ENCODE measurements at places on chromosomes 1 and 21.

DNA sequence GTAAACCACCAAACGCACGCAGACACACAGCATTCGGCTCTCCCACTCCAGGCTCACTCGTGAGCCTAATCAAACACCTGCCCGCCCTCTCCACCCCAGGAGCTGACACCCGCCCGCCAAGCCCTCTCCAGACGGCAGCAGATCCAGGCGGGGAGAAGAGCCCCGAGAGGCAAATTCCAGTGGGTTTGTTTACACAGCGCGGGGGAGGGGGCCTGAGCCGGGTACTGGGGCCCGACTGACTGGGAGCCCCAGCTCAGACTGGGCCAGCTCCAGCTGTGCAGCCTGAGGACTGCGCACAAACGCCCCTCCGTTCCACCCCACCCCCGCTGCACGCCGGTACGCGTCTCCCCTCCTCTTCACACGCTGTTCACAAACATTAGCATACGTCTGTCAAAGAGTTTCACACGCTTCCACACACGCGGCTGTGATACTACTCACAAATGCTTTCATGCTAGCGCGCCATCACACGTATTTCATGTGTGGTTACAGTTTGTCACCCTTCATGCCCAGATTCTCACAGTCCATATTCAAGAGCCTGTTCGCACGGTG lies 1.0 kb upstream of the EFNA1 start:
- peak; percentile 28 for DNase-seq

- peak; percentile 29 for DNase-seq
Observed at GRCh38 chr1:206467915-206468314, 2.4 kb upstream of the IKBKE start.

- no peak for DNase-seq
Observed at GRCh38 chr1:18299441-18300338, 181.0 kb upstream of the KLHDC7A start.

- DNase-seq, result peak; percentile 36
Observed at GRCh38 chr1:204341380-204341779, 18.3 kb downstream of the PLEKHA6 start.

DNA sequence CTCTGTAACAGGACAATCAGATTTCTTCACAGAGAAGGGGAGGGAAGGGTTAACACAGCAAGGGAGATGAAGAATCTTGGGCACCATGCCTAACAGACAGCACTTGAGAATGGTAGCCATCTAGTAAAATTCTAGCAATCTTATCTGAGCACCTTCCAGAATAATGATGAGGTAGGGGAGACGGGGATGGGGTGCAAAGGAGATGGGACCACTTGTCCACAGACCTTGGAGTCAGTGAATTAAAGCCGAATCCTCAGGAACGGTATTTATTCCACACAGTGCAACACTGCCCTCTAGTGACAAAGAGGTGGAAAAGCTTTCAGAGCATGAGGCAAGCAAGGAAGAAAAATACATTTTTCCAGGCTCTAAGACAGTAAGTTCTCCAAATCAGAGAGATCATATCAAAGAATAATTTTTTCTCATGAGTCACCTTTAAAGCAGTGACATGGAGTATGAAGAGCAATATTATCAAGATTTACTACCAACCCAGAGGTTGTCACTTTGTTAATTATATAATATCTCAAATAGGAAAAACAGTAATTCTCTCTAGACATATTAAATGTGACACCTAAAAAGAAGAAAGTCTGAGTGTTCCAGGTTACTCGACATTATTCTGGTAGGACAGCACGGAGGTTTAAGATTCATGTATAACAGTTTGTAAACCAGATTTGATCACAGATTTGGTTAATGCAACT lies 43.3 kb upstream of the LPAR3 start:
- peak; percentile 79 for DNase-seq

DNA sequence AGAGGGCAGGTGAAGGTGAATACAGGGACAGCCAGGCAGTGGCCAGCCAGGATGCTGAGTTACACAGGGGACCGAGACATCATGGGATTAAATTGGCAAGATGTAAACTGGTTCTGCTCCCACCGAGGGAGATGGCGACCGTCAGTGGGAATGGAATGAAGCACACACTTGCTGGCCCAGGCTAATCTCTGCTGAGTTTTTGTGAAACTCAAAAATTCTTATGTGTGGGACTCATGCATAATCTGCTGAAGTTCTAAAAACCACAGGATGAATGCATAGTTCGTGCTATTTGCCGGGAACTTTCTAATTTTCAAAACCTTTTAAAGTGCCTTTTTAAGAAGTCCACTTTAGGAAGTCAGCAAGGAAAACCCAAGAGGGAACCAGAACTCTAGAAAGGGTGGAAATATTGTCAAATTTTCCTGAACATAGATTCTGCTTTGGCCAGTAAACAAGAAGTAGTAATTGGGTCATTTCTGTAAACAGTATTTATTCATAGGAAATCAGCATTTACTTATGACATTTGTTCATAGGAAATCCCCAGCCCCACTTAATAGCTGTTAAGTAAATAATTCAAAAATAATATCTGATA lies 85.4 kb upstream of the ROR1 start:
- DNase-seq, result peak; percentile 49

GRCh38 chr1:103341377-103341880 lies 184.1 kb upstream of the RNPC3 start:
- no peak for DNase-seq

GRCh38 chr1:230715510-230715909 lies 1.6 kb upstream of the AGT start:
- no peak for DNase-seq

DNA sequence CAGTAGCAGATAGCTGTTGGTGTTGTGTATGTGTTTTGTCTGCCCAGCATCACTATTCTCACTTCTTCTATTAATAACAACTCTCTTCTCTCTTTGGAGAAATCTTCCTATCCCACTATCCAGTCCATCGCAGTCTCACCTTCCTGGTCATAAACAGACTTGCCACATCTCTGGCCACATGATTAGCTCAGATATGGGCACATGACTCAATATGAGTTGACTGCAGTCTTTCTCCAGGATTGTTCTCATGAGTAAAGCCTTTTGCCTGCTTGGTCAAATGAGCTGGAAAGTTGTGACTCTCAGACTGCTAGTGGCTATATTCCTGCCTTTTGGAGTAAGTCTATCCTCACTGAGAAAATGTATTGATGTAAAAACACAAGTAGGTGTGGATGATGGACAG lies 32.9 kb upstream of the TADA1 start:
- DNase-seq, result no peak

DNA sequence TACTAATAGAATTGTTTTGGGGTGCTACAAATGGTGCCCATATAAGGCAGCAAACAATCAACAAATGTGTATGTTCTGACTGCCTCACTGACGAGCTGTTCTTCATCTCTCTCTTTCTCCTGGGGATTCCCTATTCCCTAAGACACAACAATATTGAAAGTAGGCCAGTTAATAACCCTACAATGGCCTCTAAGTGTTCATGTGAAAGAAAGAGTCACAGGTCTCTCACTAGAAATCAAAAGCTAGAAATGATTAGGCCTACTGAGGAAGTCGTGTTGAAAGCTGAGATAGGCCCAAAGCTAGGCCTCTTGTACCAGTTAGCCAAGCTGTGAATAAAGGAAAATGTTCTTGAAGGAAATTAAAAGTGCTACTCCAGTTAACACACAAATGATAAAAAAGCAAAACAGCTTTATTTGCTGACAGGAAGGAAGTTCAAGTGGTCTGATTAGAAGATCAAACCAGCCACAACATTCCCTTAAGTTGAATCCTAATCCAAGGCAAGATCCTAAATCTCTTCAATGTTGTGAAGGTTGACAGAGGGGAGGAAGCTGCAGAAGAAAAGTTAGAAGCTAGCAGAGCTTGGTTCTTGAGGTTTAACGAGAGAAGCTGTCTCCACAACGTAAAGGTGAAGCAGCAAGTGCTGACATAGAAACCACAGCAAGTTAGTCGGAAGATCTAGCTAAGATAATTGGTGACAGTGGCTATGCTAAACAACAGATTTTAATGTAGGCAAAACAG lies 26.3 kb downstream of the ATP2B4 start:
- DNase-seq, result peak; percentile 36

GRCh38 chr1:98792123-98792522 lies 130.6 kb downstream of the SNX7 start:
- DNase-seq, result peak; percentile 44

DNA sequence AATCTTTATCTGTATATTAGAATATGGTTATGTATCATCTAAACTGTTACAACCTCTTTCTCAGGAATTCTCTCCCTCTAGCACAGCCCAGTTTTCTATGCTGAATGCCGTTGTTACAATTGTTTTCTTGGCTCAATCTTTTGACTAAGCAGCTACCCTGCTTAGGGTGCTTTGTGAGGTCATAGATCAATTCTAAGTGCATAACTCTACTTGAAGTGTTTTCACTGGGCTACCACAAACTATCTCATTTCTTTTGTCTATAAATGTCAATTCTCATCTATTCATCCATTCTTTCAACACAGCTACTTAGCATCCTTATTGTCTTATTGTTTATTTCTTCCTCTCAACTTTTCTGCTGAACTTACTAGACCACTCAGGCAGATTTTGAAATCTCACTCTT lies 77.1 kb downstream of the CEP350 start:
- DNase-seq, result no peak

- DNase-seq, result no peak
Observed at GRCh38 chr21:36431252-36431651, 46.1 kb downstream of the CHAF1B start.

- DNase-seq, result peak; percentile 98
Observed at GRCh38 chr21:38965910-38966504, 160.3 kb downstream of the ETS2 start.

GRCh38 chr1:179955287-179955680 lies 674 bp downstream of the CEP350 start:
- DNase-seq, result peak; percentile 29

- DNase-seq, result peak; percentile 40
Observed at GRCh38 chr1:198175423-198176170, 18.8 kb downstream of the NEK7 start.

All from fibroblast of villous mesenchyme (primary cell).